Ammon's horn (tissue), 1 donor: ENCODE measurements at places on chromosomes 4 and X.

- DNase-seq, result no peak
These were observed 21.2 kb downstream of the SRD5A3 start for GRCh38 chr4:55367084-55367722.

- DNase-seq, result peak; percentile 72
These were observed 3.2 kb upstream of the PCDH19 start for GRCh38 chrX:100413229-100413628.

- DNase-seq, result peak; percentile 61
These were observed 33.0 kb downstream of the GEMIN8 start for GRCh38 chrX:13996650-13997049.

DNA sequence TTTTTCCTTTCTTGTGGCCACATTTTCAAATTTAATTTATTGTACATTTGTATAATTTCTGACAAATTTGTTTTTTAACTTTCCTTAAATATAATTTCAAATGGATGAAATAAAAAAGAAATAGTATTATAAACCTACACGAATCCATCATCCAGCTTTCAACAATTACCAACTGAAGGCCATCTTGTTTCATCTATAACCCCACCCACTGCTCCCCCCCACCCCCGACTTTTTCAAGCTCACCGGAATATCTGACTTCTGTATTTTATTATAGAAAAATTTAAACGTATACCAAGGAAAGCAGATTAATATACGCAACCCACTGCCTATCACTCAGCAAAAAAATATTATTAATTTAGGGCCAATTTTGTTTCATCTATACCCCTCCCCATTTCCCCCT, 1.1 kb downstream of the MORF4L2 start:
- DNase-seq, result no peak

- DNase-seq, result no peak
These were observed 5.2 kb downstream of the ABLIM2 start for GRCh38 chr4:8153441-8153840.

DNA sequence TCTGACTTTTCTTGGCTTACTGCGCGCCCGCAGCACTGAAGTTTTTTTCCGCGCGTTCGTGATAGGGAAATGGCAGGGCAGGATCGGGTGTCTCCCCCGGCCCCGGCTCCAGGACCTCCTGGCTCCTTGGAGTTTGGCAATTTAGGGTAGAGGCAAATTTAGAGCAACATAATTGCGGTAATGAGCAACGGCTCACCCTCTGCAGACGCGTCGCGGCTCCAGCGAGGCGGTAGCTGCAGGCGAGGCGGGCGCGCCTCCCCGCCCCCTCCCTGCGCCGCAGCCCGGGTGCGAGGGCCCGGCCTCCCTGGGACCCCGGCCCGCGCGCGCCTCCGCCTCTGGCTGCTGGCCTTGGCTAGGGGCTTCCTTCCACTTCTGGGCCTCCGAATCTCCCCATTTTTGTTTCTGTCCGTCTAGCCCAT, 6.2 kb downstream of the MSX1 start:
- no peak for DNase-seq
